ENCODE measurements at places on chromosomes 5 and 9. TPM values are rescaled to one million over a fixed set of nuclear protein-coding genes. Genes with fewer than 3 reads are reported as not detected.
A peak's percentile ranks its signal among the peaks of the same experiment; 100 is the strongest.

The PDGFRB gene
- not detected for total RNA-seq

The HSPB3 gene
- not detected for total RNA-seq

DNA sequence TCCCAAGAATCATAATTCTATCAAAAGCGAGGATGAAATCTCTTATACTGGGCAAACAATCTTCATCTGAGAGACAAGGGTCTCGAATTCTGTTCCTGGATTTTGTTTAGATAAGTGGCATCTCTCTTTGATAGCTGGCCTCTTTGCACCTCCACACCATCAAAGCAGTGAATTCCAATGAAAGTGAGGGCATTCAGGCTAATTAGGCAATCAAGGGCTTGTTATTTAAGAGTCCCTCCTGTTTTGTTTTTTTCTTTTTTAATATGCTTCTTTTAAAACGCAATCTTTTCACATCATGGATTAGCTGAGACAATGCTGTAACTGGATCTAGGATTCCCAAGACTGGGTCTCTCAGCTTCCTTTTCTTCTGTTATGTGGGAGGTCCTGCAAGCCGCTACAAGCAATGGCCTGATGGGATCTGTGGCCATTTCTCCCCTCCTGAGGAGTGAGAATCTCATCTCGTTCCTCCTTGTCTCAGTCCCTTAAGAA is 67.9 kb downstream of the TNC start:
- no peak for DNase-seq

GRCh38 chr9:129885670-129886106 is 50.4 kb downstream of the USP20 start:
- peak; percentile 95 for DNase-seq

DNA sequence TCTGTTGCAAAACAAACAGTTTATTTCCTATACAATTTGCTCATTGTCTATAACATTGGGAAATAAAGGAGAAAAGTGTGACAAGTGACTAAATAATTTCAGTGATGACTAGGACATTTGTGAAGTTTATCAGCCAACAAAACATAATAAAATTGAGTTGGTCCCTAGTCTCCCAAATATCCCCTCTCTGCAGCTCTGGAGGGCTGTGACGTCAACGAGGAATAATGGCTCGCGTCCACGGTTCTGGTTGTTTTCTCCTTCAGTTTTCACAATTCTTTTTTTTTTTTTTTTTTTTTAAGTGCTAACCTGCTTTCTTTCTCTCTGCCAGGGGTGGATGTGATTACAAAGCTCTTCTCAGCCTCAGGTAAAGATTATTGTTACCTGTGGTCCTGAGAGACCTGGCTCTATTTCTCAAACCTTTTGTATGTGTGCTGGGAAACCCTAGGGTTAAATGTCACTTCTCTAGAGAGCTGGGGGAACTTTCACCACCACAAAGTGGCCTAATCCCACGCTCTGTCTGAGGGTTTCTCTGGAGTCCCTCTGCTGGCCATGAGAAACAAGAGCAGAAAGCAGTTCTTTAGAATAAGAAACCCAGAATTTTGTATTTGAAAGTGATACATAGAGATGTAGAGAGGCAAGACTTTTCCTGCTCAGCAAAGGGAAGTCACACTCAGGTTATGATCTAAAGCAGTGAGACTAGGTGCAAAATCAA is 36.2 kb upstream of the ANKRD55 start:
- peak; percentile 26 for DNase-seq

DNA sequence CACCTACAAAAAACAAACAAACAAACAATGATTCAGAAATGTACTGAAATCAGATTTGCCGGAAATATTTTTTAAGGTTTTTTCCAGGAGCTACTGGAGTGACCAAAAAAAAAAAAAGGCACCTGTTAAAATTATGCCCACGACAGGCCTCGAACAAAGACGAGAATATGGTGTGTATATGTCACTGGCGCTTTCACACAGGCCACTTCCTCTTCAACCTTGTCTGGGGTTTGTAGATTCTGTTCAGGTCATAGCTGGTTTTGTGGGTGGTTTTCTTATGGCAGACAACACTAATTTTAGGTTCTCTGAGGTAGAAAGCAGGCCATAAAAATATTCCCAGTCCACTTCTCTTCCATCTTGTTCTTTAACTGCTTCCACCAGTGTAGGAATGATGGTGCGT is 7.0 kb downstream of the NDUFB6 start:
- DNase-seq: no peak

The PCDHB7 gene
- total RNA-seq: 0.37 TPM

DNA sequence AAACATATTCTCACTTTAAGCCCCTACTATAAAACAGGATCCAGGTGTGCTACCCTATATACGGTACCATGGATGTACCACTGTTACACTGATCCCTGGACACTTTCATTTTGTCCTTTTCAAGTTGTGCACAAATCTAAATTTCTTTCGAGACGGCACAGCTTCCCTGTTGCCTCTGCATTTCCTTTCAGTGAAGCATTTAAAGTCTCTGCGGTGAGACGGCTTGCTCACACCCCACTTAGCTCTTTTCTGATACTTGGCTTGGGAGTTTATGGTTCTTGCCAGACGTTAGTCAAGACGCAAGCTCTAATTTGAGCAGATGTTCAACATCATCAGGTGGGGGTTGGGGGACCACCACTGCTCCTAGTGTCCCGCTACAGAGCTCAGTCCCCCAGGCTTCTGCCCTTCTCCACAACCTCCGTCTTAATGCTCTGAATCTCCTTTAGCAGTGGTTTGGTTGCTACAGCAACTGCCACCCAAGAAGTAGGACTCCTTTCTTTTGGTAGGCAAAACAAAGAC is 15.8 kb downstream of the F2RL2 start:
- no peak for DNase-seq

- no peak for DNase-seq
Measured at GRCh38 chr5:125262782-125263181, 516.3 kb upstream of the ZNF608 start.

The ADGRD2 gene
- not detected for total RNA-seq

DNA sequence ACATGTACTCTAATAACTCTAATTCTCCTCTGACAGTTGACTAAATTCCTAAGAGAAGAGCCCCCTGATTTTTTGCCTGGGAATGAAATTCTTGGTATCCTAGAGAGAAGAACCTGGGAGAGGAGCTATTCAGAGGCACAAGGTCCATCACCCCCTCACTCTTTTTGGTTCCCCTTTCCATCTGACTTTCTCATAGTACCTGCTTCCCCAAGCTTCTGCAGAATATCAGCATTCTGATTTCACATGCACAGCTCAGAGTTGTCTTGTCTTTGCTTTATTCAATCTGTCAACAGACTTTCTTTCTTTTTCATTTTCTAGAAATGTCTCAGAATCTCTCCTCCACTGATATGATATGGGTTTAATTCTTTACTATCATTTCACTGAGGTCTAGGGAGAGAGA is 141.5 kb upstream of the FBXL17 start:
- DNase-seq: no peak

- no peak for DNase-seq
Measured at GRCh38 chr9:20511686-20512085, 110.6 kb downstream of the MLLT3 start.

GRCh38 chr9:93477397-93477796 is 24.0 kb upstream of the FAM120AOS start:
- no peak for DNase-seq

The UBLCP1 gene
- total RNA-seq: 39.5 TPM

DNA sequence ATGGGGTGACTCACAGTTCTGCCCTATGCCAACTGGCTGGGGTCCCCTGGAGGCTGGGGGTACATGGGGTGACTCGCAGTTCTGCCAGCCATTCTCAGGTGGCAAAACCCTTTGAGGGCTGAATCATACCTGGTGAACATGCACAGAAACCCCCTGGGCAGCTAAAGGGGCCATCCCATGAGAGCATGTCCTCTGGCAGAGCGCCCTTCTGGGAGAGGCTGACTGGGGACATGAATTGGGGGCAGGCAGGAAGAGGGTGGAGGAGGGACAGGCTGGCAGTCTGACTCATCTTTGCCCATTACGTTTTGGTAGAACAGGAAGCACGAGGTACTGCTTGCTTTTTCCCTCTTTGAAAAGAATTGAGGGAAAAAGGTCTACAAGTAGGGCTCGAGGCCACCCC is 16.7 kb downstream of the TRAF1 start:
- DNase-seq: no peak

DNA sequence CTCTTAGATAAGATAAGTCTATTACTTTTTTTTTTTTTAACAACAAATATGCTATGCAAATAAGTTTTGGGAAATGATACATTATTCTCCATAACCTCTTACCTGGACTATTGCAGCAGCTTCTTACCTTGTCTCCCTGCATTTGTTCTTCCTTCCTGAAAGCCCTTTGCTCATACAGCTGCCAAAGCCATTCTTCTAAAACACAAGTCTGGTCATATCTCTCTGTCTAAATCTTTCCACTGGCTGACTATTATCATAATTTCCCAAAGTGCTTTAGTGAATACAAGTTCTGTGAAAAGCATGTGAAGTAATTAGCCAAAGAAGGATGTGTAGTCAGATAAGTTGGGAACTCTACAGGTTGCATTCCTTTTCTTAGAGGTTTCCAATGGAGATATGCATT is 115.4 kb upstream of the CNTLN start:
- no peak for DNase-seq

The LCN12 gene
- total RNA-seq: 3.8 TPM

DNA sequence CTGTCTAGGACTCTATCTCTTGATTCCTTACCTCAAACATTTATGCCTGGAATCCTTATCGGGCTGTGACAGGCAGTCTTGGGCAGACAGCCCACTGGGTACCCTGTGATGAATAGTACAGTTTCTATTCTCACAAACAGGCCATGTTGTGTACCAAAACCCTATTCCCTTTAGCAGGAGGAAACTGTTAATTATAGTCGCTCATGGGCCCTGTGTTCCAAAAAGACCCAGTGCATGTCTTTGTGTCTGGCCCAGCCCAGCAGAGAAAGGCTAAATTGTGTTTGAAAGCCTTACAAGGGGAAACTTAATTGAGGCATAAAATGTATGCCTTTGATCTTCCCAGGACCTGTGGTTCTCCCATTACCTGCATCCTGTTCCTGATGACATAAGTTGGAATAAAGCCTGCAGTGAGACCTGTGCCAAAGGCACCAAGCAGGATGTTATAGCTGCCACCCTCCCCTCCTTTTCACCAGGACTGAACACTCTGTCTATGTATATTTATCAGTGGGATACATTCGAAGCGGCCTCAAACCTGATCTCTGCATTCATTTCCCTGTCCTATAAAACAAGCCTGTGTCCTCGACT is 43.3 kb downstream of the TLR4 start:
- no peak for DNase-seq

- no peak for DNase-seq
Measured at GRCh38 chr5:175478008-175478383, 364 bp upstream of the SFXN1 start.

DNA sequence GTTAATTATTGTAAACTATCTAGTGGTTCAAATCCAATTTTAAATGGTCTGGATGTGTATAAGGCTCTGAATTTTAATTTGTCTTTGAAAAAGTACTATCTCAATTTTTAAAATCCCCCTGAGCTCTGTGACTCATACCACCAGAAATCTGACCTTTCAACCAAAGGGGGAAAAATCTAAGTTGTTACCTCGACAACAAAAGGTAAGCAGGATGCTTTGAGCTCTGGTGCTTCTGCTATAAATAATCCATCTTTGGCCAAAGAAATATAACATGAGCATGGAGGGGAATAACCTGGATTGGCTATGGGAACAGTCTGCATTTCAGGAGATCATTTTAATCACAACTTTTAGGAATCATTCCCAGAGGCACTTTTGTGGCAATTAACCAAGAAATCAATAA is 76.3 kb upstream of the PCSK1 start:
- DNase-seq: no peak

- DNase-seq: no peak
Measured at GRCh38 chr5:33146881-33147280, 293.9 kb upstream of the TARS1 start.

The PCDHGA2 gene
- not detected for total RNA-seq

DNA sequence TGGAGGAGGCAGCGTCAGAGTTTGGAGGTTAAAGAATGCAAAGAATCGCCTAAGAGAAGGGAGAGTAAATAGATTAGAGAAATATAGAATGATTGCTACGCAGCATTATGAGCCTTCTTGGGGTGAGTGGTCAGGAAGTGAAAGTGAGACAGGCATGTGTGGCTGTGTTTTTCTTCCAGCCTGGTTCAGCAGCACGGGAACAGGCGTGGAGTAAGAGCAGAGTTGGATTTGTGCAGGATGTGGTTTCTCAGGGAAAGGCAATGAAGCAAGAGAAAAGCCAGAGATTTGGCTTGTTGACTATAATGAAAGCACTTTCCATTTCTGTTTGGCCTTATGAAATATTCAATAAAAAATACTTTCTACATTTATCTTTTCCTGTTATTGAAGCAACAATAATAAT is 34.3 kb upstream of the FRMD3 start:
- no peak for DNase-seq

DNA sequence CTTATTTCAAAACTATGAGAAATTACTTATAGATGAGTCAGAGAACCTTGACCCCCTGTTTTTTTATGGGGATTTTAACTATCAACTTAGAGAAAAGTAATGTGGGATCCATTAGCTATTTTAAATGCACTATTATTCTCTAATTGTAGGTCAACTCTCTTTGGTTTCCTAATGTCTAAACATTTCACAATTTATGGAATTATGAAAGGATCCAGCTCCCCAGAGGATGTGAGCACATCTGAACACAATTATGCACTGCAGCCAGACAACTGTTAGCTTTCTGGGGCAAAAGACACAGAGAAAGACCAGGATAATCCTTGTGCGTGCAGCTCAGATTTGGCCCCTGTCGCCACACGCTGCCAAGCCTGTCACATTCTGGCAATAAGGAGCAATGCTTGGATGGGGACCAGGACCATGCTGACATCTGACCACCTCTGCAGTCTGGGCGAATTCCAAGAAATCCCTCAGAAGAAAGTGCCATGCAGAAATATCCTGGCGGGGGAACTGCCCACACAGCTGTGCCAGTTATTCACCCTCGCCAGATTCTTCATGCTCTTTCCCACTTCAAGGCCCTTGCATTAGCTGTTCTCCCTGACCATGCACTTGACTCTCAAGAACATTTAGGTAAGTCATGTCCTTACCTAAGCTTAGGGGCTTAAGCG is 22.2 kb upstream of the CMBL start:
- no peak for DNase-seq

DNA sequence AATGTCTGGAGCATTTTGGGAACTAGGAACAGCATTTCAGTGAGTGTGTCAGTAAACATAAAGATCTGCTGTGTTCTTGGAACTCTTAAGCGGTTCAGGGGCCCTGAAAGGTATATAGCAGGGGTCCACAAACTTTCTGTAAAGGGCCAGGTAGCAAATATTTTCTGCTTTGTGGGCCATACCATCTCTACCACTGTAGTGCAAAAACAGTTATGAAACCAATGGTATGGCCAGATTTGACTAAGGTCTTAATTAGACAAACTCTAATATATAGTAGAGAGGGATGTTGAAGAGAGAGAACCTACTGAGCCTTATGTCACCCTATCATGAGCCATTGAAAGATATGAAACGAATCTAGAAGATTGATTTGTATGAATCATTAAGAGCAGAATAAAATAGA is 5.3 kb downstream of the TNPO1 start:
- no peak for DNase-seq

- peak; percentile 65 for DNase-seq
Measured at GRCh38 chr9:128558431-128559310, 6.3 kb downstream of the SPTAN1 start.

GRCh38 chr9:132142924-132143323 is 18.9 kb upstream of the NTNG2 start:
- no peak for DNase-seq

The AFAP1L1 gene
- 7.8 TPM for total RNA-seq

GRCh38 chr9:70382709-70383605 is 31.5 kb downstream of the KLF9 start:
- no peak for DNase-seq
